ENCODE measurements at places on chromosomes 13 and 19.

- DNase-seq = no peak
These were observed 1730.1 kb downstream of the SLITRK5 start for GRCh38 chr13:89401264-89401675.

DNA sequence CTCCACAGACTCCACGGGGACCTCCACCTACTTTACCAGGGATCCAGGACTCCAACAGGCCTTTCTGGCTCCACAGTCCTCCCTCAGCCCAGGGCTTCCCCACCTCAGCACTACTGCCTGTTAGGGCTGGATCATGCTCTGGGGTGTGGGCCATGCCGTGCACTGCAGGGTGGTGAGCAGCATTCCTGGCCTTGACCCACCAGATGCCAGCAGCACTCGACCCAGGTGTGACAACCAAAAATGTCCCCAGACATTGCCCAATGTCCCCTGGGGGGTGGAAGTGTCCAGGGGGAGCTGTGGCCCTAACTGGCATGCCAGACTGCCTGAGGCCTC lies 42.0 kb downstream of the EPS15L1 start:
- DNase-seq = no peak

DNA sequence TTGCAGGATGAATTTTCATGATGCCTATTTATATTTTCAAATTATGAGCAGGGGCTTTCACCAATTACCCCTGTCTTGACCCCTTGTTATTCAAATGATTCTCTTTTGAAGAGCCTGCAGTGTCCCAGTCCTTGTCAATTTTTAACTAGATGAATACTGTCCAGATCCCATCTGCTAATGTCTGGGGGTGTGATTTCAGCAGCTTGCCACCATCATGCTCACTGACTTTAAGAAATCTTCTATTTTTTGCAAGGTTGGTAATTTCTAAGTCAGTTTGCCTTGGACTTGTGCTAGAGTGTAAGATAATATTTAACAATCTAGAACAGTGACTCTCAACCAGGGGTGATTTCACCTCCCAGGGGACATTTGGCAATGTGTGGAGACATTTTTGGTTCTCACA lies 106.0 kb downstream of the CACNA1A start:
- no peak for DNase-seq

DNA sequence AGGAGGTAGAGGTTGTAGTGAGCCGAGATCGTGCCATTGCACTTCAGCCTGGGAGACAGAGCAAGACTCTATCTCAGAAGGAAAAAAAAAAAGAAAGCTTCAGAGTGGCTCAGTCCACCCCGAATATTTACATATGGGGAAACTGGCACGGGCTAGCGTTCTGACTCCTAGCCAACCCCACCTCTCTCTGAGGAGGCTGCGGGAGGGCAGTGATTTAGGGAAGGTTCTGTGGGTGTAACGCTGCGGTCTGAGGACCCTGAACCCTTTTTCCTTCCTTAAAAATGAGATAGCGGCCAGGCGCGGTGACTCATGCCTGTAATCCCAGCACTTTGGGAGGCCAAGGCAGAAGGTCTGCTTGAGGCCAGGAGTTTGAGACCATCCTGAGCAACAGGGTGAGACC lies 5.0 kb downstream of the LRRC25 start:
- no peak for DNase-seq

DNA sequence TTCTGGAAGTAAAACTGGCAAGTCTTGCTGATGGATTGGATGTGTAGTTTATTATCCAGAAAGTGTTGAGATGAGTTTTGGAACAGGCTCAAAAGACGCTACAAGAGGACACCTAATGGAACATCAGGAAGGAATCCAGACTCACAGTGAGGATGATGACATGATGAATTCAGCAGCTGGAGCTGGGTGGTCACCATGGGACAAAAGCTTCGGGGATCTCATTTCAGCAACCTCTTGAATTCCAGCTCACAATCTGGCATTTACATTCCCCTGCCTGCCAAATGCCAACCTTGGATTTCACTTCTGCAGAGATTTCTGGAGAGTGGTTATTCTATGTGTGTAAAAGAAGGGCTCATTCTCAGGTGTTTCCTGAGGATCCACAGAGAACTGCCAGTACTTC lies 288.0 kb upstream of the TMTC4 start:
- no peak for DNase-seq

DNA sequence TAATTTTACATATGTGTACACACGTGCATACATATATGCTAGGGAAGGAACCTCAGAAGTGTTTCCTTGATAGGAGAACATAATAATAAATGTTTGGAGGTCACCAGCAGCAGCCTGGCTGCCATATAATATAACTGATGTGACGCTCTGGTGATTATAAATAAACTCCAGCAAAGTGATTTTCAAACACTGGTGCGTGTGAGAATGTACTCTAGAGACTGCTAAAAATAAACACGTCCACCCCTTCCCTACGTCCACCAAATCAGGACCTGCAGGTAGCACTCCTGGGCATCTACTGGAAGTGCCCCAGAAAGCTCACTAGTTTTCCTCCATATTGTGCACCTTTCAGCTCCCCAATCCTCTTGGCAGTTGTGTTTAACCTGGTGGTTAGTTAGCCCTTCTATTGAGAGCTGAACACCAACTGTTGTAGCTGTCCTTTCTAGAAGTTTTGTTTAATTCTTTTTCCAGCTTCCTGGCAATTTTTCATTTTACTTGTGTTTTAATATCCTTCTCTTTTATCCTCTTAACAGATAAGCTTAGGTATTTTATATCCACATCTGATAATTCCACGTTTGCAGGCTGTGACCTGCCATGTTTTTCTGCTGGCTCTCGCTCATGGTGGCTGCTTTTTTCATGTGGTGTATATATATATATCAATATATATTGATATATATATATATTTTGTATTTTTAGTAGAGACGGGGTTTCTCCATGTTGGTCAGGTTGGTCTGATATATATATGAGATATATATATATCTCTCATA lies 13.0 kb downstream of the OPA3 start:
- no peak for DNase-seq

DNA sequence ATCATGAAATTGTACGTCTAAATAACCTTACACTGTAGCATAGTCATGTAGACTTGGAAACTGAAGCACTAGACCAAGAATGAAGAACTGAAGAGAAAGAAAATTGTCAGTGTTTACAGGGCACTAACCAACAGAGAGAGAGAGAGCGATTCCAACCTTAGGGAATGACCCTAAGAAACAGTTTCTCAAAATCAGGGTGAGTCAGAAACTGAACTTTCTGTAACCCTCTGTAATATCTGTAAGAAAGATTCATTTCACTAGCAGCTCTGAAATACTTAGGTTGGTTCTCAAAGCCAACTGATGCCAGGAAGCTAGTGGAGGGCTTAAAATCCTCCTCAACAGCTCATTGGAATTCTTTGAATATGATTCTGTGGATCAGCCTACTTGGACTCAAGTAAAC lies 936.9 kb downstream of the EFNB2 start:
- no peak for DNase-seq

DNA sequence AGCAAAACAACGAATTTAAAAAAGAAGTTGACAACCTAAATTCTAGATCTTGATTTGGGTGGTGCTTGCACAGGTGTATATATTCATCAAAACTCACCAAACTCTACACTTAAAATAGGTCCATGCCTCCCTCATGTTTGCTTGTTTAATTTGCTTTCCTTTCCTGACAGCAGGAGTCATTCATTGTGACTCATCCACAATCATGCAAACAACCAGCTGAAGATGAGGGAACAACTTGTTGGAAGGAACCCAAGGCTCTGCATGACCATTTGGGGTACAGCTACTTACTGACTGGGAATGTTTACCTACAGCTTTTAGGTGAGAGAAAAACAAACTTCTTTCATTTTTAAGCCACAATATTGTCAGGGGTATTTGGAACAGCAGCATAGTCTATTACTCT lies 96.6 kb downstream of the RXFP2 start:
- DNase-seq = no peak

- DNase-seq = no peak
These were observed 22.9 kb downstream of the SLC7A1 start for GRCh38 chr13:29572575-29572974.

DNA sequence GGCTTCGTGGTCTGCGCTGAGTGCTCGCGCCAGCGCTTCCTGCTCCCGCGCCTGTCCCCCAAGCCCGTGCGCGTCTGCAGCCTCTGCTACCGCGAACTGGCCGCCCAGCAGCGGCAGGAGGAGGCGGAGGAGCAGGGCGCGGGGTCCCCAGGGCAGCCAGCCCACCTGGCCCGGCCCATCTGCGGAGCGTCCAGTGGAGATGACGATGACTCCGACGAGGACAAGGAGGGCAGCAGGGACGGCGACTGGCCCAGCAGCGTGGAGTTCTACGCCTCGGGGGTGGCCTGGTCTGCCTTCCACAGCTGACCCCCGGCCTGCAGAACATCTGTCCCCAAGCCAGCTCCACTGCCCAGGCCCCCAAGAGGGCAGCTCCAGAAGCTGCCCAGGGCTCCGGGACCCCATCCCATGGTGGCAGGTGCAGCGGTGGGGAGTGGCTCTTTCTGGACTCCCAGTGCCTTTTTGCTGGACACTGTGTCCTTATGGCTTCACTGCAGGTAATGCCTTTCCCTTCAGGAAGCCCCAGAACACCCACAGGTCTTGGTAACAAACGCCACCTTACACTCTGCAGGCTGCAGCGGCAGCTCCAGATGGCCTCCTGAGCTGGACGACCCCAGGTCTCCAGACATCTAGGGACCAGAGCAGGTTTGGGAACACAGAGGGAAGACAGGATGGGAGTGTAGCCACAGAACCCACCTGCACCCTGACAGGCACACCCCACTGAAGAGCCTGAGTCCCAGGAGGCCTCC lies 9.3 kb downstream of the PLEKHF1 start:
- DNase-seq = no peak

DNA sequence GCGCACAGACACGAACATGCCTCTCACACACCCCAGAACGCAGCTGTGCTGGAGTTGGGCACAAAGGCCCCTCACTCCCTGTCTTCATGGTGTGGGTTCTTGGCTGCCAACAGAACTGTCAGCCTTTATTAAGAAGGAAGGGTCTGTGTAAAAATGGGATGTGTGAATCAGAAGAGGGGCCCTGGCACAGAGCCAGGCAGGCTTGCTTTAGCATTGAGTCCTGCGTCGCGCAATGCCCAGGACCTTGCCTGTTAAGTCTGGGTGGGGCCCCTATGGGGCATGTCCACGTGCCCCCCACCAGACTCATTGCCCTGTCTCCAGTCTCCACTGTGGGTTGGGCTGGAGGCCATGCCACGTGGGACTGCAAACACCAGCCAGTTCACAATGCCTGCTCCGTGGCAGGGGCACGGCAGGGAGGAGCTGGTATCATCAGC lies 84.8 kb downstream of the SLC7A1 start:
- DNase-seq = no peak

DNA sequence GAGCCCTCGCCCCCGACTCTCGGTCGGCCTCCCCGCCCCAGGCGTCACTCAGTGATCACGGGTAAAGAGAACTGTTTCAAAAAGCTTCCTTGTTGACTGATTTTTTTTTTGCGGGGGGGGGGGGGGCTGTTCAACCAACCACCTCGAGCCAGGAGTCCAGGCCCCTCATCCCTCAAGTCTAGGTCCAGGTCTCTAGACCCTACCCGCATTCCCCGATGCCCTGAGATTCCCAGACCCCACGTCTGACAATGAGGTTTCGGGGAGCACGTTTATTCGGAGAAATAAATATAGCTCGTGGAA lies 4.3 kb downstream of the HRC start:
- no peak for DNase-seq

GRCh38 chr13:45688577-45688976 lies 13.5 kb upstream of the CBY2 start:
- no peak for DNase-seq

- no peak for DNase-seq
These were observed 109.4 kb downstream of the CRYL1 start for GRCh38 chr13:20416223-20416745.

- no peak for DNase-seq
These were observed 626 bp downstream of the ZNF233 start for GRCh38 chr19:44260343-44260681.

- no peak for DNase-seq
These were observed 12.8 kb upstream of the ZNF14 start for GRCh38 chr19:19745496-19746285.

DNA sequence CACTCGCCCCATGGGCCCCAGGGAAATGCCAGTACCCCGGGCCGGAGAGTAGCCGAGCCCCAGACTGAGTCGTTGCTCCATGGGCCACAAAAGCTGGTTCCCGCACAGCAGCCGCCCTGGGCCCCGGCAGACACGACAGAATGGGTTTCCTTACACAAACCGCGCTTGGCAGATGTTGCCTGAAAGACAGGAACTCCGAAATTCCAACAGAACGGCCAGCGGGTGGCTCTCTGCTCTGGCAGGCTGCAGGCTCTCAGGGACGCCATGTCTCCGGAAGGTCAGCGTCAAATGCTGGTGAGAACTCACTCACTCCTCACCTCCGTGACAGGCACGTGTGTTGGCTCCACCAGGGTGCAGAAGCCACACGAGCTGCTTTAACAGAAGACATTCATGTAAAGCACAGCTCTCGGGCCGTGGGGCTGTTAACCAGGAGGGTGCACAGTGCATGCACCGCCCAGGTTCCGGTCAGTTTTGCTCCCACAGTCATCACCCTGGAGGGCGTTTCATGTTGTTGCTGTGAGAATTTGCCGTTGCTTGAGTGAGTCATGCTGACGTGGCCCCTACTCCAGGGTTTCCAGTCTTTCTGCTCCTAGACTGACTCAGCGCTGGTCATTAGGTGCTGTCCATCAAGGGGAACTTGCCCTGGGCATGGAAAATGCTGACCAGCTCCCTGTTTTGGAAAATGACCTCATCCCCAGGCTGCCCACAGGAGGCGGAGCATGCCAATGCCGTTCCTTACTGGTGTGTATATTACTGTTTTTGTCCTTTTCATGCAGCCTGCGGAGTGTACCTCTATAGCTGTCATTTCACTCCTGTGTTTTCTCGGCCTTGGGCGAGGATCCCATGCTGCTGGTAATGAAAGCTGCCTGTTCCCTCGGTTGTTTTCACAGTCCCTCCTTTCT lies 44.8 kb downstream of the ANKRD10 start:
- no peak for DNase-seq

DNA sequence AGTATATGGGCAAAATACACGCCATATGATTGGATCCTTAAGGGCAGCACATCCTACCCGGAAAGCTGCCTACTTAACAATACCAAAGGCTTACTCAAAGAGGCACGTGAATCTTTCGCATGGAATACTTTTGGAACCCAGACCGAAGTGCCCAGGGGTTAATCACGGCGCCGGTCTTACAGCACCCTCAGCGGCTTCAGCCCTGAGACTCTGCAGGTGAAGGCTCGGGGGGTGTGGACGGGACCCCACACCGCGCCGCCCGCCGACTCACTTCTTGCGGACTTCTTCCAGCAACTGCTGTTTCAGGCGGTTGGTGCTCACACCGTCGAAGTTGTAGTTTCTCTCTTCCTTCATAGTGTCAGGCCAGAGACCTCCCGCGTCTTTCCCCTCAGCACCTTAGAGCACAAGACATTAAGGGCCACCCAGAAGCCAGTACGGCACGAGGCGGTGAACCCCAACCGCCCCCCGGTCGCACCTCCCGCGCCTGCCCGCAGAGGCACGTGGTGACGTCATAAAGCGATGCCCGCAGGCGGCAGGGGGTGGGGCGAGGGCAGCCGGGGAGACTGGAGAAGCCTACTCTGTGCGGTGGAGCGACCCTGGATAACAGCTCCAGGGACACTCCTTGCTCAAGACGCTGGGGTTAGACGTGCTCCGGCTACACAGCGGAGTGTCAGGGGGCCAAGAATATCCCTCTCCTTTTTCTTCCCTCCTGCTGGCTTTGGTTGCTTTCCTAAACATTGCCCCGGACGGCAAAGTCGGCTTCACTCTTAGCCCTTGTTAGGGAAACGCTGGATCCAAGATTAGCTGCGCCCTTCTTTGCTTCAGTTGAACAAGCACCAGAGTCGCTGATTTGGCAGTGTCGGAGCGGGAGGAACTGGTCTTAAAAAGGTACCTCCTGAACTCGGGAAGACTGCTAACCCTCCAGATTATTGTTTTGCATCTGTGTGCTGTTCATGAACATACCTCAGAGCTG lies at the start of gene CCDC169:
TSS of gene CCDC169 (minus strand) at position 449 of the 973 bp plus-strand sequence. CDS start at position 354, 95 bp downstream.
- DNase-seq = no peak

GRCh38 chr19:19160461-19161035 lies 9.5 kb downstream of the MEF2B start:
- no peak for DNase-seq
